Stimulated activated CD4-positive, alpha-beta T cell treated with anti-CD3 and anti-CD28 coated beads, Interleukin-15, amount 100 ng/mL, for 48 hours (primary cell): ENCODE measurements at places on chromosomes 12 and 14.

- DNase-seq = no peak
Observed at GRCh38 chr12:89236748-89237383, 115.4 kb downstream of the DUSP6 start.

DNA sequence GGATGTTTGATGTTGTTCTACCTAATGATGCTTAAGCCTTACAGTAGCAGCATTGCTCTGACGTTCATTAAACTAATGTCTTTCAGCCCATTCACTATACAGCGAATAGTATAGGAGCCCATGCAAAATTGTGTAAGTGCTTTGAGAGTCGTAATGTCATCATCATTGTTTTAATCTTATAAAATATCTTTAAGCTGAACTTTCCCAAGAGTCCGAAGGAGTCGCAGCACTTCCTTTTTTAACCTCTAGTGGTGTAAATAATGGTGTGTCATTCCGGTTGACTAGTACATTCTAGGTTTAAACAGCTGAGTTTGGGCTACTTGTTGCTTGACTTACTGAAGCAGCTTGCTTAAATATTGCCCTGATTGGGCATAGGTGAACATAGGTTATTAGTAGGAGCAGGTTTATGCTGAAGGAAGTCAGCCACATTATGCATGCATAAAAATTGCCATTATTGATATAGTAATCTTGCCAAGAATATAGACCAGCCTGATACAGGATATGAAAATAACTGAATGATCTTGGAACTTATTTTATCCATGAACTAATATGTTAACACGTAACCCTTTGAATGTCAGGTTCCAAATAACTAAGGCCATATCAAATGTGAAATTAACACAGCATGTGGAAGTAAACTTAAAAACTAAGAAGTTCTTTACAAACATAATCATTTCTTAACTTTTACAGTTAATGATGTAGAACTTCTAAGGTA lies 2.6 kb downstream of the WNK1 start:
- peak; percentile 11 for DNase-seq

DNA sequence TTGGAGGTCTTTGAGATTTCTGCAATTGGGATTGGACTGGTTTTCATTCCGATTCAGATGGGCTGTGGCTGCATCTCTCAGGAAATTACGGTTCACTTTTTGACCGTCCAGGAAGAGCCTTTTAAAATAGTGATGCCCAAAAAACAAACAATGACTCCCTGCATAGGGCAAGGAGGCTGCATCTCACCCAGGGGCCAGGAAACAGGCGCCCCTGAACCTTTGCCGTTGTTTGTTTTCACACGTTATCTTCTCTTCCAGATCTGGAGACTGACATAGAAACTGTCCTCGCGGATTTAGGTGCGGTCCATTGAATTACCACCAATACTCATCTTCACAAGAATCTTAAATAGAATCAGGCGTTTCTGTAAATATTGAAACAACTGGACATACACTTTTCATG lies 66.0 kb downstream of the FLRT2 start:
- DNase-seq = no peak

DNA sequence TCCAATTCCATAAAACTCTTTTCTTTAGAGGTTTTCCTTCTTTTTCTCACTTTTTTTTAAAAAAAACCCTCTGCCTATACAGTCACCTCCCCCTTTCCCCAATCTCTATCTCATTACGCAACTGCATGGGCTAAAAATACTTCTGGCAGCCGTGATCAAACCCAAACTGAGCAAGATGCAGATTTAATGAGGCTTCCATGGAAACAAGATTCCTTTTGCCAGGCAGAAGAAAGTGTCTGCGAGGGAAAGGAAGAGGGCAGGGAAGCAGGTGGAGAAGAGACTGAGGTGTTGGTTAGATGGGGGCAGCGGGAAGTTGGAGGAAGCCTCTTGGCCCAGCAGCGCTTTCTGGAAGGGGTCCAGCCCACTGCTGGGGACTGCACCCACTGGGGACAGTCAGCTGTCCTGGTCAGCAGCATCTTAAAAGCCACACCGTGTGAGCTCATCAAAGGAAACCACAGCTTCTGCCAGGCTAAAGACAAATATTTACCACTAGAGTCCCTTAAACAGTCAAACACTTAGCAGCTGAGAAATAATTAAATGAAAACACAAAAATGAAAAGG lies 90.4 kb downstream of the SLC8A3 start:
- no peak for DNase-seq

DNA sequence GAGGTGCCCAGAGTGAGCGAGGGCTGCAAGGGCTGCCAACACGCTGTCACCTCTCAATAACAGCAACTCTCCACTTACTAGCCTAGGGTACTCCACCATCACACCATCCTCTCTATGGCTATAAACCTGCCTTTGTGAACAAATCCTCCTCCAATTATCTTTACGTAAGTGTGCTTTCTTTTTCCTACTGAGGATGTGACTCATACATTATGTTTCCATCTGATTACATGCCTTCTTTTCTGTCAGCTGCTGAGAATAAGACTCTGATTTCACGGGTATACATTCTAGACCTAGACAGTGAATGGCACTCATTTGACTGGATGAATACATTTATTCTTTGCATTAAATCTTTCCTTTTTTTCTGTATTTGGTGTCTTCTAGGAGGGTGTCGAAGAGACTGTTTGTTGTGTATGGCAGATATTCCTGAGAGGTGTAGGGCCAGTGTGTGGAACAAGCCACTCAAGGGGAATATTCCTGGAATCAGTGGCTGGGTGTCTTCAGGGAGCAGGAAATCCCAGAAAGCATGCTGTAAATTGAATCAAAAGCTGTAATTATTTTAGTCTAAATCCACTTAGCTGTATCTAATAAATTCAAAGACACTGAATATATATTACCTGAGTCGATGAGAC lies 327.3 kb upstream of the TMTC1 start:
- no peak for DNase-seq

DNA sequence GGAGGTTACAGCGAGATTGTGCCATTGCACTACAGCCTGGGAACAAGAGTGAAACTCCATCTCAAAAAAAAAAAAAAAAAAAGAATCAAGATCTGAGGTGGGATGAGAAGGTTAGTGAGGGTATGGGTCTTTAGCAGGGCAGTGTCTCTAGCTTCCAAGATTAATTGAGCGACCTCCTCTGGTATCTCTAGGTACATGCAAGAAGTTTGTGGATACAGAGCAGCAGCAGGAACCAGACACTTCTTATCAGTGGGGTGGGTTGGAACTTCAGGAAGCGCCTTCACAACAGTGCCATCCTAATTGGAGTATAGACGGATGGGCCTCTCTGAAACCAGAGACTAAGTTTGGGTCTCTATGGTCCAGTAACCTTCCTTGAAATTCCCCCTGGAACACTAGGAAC lies 51.9 kb upstream of the CISTR start:
- no peak for DNase-seq

- DNase-seq = no peak
Observed at GRCh38 chr12:11840366-11840765, 190.9 kb downstream of the ETV6 start.

DNA sequence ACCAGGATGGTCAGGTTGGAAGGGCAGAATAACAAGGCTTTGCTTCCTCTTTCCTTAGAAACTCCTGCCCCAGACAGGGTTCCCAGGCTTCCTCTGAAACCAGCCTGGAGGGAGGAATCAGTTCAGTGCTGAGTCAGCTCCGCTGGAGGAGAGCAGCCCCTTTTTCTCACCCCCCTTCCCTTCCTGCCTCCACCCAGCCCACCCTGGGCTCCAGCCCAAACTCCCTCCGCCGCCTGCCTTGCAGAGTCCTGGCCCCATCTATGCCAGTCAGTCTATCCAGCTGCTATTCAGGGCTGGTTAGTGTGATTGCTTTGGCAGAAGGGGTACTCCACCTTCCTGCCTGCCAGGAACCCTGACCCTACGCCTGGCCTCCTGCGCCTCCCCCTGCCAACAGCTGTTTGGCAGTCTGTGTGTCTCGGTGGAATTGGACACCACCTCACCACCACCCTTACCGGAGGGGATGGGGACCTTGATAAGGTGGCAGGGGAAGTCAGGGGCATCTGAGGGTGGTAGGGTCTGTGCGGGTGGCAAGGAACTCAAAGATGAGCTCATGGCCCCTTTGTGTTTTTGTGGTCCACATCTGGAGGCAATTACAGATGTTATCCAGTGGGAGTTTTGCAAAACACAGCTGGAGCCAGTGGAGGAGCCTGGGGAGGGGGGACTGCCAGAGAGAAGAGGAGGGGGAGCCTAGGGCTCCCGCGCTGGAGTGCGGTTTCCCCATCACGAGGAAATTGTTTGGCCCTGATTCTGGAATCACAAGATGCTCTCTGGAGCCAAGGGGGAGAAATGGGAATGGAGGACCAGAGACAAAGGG lies 12.2 kb downstream of the MMP14 start:
- no peak for DNase-seq

GRCh38 chr12:115000038-115000437 lies 316.1 kb upstream of the TBX3 start:
- no peak for DNase-seq

- peak; percentile 61 for DNase-seq
Observed at GRCh38 chr12:59597385-59597781, 1.6 kb downstream of the SLC16A7 start.

DNA sequence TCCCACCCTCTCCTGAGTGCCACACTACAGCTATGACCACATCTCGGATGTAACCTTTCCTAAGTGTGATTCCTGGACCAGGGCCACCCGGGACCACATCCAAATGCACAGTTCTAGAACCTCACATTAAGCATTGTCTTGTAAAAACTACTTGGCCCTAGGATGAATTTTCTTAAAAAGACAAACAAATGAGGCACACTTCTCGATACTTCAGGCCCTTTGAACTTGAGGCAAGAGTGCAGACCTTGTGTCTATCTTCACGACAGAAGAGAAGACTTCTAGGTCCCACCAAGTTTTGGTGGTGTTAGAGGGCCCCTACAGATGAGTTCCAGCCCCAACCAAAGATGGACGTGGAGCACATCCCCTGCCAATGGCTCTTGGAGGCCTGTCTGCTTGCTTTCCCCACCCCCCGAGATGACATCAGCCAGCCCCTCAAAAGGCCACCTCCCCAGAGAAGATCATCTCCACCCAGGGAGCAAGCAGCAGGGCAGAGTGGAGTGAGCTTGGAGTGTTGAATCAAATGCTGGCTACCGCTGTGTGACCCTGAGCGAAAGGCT lies 9.3 kb downstream of the ISCU start:
- no peak for DNase-seq

DNA sequence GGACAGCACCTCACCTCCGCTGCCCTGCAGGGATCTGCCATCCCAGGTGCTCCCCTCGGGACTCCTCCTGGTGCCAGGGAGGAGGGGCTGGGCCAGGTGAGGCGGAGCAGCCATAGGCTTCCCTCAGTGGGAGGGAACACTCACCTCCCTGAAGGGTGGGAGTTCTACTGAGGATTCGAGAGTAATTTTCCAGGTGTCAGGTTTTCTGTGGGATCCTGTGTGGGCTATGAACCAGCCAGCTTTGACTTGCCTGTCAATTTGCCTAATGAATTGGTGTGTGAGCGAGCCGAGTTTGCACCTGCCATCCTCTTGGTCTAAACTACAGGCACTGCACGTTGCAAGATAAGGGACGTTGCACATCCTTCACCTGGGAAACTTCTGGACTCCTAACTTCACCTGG lies 50.3 kb downstream of the NOC4L start:
- DNase-seq = no peak

DNA sequence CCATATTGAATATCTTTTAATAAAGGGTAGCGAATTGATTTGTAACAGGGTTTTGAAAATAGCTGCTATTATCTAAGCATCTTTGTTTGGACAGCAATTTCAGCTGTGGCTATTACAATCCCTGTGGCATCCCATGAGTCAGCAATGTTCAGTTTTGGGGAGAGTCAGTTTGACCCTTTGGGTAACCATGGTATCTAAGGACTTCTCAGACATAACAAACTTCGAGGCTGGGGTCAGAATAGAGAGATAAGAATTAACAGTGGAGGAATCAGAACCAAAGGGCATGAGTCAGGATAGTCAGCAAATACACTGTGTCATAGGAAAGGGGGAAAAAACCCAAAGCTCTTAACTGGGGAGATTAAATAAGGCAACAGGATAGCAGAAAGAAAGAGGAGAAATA lies 11.7 kb upstream of the PTHLH start:
- no peak for DNase-seq

DNA sequence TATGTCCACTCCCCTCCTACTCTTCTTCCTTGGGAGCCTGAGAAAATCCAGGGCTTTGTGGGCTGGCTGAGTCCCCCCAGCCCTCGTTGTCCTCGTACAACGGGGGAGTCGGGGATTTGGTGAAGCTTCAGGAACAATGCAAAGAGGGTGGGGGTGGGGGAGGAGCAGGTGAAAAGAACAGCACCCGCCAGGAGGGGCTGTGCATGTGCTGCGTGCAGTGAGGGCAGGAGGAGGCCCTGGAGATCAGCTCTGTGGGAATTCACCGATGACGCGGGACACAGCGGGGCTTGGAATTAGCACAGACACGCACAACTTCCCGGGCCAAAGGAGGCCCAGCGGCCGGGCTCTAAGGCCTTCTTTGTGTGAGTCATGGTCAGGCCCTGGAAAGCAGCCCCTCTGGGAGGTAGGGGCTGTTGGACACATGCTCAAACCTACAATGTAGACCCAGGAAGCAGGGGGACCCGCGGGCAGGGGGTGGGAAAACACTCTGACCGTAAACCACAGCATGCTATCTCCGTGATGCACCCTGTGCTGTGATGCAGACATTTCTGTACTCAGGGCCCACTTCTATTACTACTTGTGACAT lies 32.8 kb downstream of the RBM19 start:
- no peak for DNase-seq

DNA sequence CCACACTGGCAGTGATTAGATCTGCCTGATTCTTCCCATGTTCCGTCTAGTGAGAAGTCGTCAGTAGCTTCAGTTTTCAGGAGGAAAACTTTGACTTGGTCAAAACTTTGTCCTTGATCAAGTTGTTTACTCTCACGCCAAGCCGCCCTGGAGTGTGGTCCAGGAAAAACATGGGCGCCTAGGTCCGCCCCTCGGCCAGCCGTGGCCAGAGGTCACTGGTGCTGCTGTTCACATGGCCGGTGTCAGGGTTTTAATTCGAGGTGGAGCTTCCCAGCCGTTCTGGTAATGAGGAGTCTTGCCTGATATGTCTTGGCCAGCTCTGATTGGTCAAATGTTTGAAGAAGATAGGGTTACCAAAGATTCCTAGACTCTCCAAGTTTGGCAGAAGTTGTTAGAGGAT lies 71.5 kb downstream of the PPP2R5C start:
- DNase-seq = no peak

- peak; percentile 10 for DNase-seq
Observed at GRCh38 chr14:34324363-34324795, 137.7 kb downstream of the SPTSSA start.

- no peak for DNase-seq
Observed at GRCh38 chr12:8145754-8146441, 10.9 kb upstream of the ZNF705A start.

GRCh38 chr12:46702581-46703344 lies 123.0 kb downstream of the SLC38A4 start:
- DNase-seq = no peak

GRCh38 chr12:120649442-120650232 lies 9.2 kb downstream of the CABP1 start:
- no peak for DNase-seq

DNA sequence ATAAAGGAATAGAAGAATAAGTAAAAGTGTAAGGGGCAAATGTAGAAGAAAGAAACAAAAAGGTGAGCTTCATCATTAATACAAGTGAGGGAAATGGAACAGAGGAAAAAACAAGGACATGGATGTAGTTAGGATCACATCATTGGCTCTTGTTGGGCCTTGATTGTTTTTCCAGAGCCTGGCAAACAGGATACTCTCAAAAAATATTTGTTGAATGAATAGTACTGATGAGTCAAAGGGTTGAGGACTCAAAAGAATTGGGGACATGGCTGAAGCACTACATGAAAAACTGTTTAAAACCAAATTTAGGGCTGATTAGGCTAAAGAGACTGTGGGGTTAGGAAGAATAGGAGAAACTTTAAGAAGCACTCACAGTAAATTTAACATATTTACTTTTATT lies 11.4 kb upstream of the SRP54 start:
- no peak for DNase-seq
